Left ventricle myocardium inferior (tissue), 1 donor: ENCODE measurements at places on chromosomes 6 and 20. TPM values are rescaled to one million over a fixed set of nuclear protein-coding genes. Genes with fewer than 3 reads are reported as not detected.

DNA sequence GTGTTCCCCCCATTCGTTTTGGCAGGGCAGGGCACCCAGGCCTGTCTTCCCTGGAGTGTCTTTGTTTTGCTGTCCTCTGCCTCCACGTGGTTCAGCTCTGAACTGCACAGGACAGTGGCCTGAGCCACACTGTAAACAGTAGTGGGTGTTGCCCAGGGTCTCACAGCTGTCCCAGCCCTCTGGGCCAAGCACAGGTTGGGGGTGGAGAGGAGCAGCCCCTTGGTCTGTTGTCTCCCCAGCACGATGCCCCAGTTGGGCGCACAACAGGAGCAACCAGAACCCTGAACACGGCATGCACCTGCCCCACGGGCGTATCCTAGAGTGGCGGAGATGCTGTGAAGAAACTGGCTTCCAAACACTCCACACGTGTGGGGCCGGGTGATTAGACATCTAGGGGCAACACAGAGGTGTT is 14.4 kb downstream of the CCDC167 start:
- DNase-seq, result no peak
- H3K4me3 ChIP-seq, result no peak overlapping the region
- no peaks in the 10 kb centered on the region for H3K27me3 ChIP-seq
- H3K4me1 ChIP-seq, result peaks cover 48% of the 10 kb centered on the region
- peaks cover 15% of the 10 kb centered on the region for H3K36me3 ChIP-seq

DNA sequence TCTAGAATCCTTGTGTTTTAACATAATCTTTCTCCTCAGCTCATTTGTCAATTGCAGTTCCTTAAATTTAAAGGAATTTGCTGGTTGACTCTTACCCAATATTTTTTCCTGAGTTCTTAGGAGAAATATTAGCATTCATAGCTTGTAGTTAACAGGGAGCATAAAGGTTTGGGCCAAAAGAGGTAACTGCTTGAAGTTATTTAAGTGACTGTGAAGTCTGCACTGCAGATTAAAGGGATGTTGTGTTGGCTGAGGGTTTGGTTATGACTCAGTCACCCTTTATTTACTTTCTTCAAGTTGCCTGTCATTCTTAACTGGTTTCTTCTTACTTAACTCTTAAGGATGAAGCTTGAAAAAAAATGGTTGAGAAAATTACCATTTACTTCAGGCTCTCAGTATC is 220.3 kb upstream of the LAMP5 start:
- H3K36me3 ChIP-seq, result no peaks in the 10 kb centered on the region
- H3K27ac ChIP-seq, result no peak overlapping the region
- no peak for DNase-seq
- H3K27me3 ChIP-seq, result no peaks in the 10 kb centered on the region
- no peak overlapping the region for H3K4me3 ChIP-seq

Gene TRIM26
- total RNA-seq, result 19.9 TPM

DNA sequence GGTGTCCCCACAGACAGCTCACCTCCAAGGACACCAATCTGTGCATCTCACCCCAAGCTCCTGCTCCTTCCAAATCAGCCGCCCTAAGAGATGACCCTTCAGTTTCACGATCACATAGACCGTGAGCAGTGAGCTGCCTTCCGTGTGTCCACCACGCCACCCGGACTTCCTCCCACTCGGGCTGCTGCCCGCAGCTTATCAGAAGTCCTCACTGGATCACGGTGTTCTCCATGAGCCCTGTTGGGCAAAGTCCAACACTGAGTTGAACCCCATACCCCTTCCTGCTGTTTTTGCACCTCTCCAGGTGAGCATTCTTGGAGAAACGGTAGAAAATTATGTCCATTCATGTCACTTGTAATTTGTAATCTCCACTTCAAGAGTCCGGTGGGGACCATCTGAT is 234.4 kb downstream of the SMOC2 start:
- no peak overlapping the region for H3K27ac ChIP-seq
- DNase-seq, result no peak
- H3K27me3 ChIP-seq, result peaks cover 7% of the 10 kb centered on the region
- H3K4me1 ChIP-seq, result no peaks in the 10 kb centered on the region
- H3K36me3 ChIP-seq, result no peaks in the 10 kb centered on the region

GRCh38 chr20:37335642-37336368 is 10.1 kb upstream of the SRC start:
- H3K27me3 ChIP-seq, result no peaks in the 10 kb centered on the region
- no peaks in the 10 kb centered on the region for H3K36me3 ChIP-seq
- peak overlapping the region; percentile 72 for H3K27ac ChIP-seq
- H3K4me1 ChIP-seq, result peaks cover 29% of the 10 kb centered on the region
- no peak for DNase-seq
- no peak overlapping the region for H3K4me3 ChIP-seq

DNA sequence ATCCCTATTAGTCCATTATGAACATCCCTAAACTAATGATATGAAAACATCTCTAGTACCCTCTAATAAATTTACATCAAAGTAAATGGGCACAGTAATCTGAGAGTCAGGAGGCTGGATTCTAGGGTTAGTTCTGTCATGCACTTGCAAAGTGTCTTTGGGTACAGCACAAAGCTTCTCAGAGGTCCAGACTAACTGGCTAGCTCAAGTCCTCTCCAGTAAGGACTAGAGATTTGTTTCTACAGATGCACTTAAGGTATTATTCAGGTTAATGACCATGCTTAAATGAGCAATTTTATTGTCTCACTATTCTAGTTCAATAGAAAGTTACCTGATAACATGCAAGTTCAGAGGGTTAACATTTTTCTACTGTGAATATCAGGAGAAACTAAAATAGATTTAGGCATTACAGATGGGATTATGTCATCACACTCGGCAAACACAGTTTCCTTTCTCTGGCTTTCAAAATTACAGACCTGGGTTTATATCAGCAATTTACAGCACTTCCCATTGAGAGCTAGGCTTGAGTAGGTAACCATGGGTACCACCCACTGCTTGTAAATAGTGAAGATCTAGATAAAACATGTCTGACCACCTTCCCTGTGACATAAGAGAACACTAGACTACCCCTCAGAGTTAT is 402.9 kb upstream of the RUNX2 start:
- peaks cover 19% of the 10 kb centered on the region for H3K4me1 ChIP-seq
- H3K27ac ChIP-seq, result no peak overlapping the region
- H3K36me3 ChIP-seq, result no peaks in the 10 kb centered on the region
- DNase-seq, result no peak
- no peak overlapping the region for H3K4me3 ChIP-seq

DNA sequence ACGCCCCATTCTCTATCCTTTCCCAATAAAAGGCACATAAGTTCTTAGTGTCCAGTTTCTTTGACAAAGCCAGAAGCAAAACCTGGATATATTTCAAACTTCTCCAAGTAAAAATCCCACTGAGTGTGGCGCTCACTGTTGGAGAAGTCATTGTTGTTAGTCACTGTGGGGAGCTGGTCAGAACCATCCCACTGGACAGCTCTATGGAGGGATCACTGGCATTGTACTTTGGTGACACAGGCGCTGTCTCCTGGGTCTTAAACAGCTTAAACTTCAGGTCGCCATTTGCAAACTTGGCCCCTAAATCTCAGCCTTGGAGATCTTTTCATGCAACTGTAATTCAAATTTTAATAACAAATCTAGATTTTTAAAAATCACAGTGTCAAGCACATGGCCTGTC is 111.5 kb upstream of the SLC24A3 start:
- H3K4me1 ChIP-seq, result no peaks in the 10 kb centered on the region
- no peaks in the 10 kb centered on the region for H3K36me3 ChIP-seq
- DNase-seq, result no peak
- H3K27me3 ChIP-seq, result no peaks in the 10 kb centered on the region

DNA sequence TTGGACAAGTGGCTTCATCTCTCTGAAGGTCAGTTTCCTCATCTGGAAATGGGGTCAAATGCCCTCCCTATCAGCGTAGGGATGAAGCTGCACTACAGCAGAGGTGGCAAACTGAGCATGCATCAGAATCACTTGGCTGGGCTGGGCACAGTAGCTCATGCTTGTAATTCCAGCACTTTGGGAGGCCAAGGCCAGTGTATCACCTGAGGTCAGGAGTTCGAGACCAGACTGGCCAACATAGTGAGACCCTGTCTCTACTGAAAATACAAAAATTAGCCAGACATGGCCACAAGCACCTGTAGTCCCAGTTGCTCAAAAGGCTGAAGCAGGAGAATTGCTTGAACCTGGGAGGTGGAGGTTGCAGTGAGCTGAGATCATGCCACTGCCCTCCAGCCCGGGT is 6.7 kb upstream of the MMP9 start:
- H3K36me3 ChIP-seq, result no peaks in the 10 kb centered on the region
- no peak overlapping the region for H3K27ac ChIP-seq
- peaks cover 8% of the 10 kb centered on the region for H3K4me1 ChIP-seq
- peaks cover 99% of the 10 kb centered on the region for H3K27me3 ChIP-seq
- no peak for DNase-seq

GRCh38 chr6:99745651-99746050 is 139.0 kb downstream of the PRDM13 start:
- H3K27ac ChIP-seq, result no peak overlapping the region
- H3K4me1 ChIP-seq, result peaks cover 9% of the 10 kb centered on the region
- no peaks in the 10 kb centered on the region for H3K36me3 ChIP-seq
- DNase-seq, result no peak
- H3K4me3 ChIP-seq, result no peak overlapping the region

DNA sequence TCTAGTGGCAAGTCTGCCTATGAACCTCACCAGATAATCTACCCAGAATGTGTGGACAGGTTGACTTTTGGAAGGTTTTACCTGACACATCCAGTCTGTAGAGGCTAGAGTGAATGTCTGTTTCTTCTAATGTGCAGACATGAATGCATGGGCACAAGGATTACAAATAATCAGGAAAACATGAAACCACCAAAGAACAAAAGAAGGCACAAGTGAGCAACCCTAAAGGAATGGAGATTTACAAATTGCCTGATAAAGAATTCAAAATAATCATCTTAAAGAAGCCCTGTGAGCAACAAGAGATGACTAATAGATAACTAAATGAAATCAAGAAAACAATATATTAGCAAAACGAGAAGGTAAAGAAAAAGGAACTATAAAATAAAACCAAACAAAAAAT is 876.1 kb upstream of the ADGRB3 start:
- H3K4me3 ChIP-seq, result no peak overlapping the region
- no peaks in the 10 kb centered on the region for H3K27me3 ChIP-seq
- H3K4me1 ChIP-seq, result no peaks in the 10 kb centered on the region
- DNase-seq, result no peak

- H3K4me1 ChIP-seq, result no peaks in the 10 kb centered on the region
- DNase-seq, result no peak
Measured at GRCh38 chr6:87115402-87116135, 20.7 kb upstream of the CGA start.

Gene BACH2
- total RNA-seq, result 1.5 TPM

- H3K4me1 ChIP-seq, result no peaks in the 10 kb centered on the region
- no peaks in the 10 kb centered on the region for H3K36me3 ChIP-seq
- H3K27me3 ChIP-seq, result no peaks in the 10 kb centered on the region
- H3K4me3 ChIP-seq, result no peak overlapping the region
- H3K27ac ChIP-seq, result no peak overlapping the region
- DNase-seq, result no peak
Measured at GRCh38 chr6:8738951-8739350, 303.6 kb upstream of the SLC35B3 start.

- no peak overlapping the region for H3K27ac ChIP-seq
- DNase-seq, result no peak
- H3K4me1 ChIP-seq, result peaks cover 10% of the 10 kb centered on the region
Measured at GRCh38 chr20:18728870-18729224, 84.7 kb upstream of the SCP2D1 start.

- H3K27ac ChIP-seq, result no peak overlapping the region
- no peak for DNase-seq
- H3K27me3 ChIP-seq, result peaks cover 22% of the 10 kb centered on the region
- no peak overlapping the region for H3K4me3 ChIP-seq
Measured at GRCh38 chr6:107807196-107807811, 16.8 kb downstream of the SCML4 start.

DNA sequence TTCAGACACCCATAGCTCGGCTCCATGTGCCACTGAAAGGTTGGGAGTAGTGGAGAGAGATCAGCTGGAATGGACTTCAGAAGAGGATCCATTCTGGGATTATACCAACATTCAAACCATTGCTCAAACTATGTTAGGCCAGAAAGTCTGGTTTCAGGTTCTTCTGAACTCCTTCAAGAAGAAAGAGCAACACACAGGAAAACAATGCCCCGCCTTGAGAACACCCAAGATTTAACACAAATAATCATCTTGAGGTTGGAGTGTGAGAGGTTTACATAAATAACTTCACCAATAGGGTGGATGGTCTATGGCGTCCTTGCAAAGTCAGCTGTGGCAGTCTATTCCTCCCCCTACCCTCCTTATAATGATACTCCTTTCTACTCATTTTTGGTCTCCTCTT is 211.6 kb upstream of the SUPT3H start:
- H3K27me3 ChIP-seq, result no peaks in the 10 kb centered on the region
- H3K4me1 ChIP-seq, result no peaks in the 10 kb centered on the region
- H3K27ac ChIP-seq, result no peak overlapping the region
- no peak overlapping the region for H3K4me3 ChIP-seq

Gene RNF114
- total RNA-seq, result 50.8 TPM

Gene NOX3
- total RNA-seq, result not detected

Gene SNRPB
- total RNA-seq, result 49.3 TPM

GRCh38 chr20:64039293-64040160 is 3.5 kb downstream of the C20orf204 start:
- no peak for DNase-seq
- peaks cover 84% of the 10 kb centered on the region for H3K27me3 ChIP-seq
- H3K27ac ChIP-seq, result peak overlapping the region; percentile 89
- peaks cover 54% of the 10 kb centered on the region for H3K4me1 ChIP-seq
- H3K36me3 ChIP-seq, result peaks cover 9% of the 10 kb centered on the region
